ENCODE measurements at places on chromosomes 2 and 18.
A peak's percentile ranks its signal among the peaks of the same experiment; 100 is the strongest.

GRCh38 chr2:118095610-118096009 is 7.3 kb downstream of the INSIG2 start:
- no peak for DNase-seq

GRCh38 chr2:213189001-213189899 is 37.8 kb upstream of the IKZF2 start:
- no peak for DNase-seq

DNA sequence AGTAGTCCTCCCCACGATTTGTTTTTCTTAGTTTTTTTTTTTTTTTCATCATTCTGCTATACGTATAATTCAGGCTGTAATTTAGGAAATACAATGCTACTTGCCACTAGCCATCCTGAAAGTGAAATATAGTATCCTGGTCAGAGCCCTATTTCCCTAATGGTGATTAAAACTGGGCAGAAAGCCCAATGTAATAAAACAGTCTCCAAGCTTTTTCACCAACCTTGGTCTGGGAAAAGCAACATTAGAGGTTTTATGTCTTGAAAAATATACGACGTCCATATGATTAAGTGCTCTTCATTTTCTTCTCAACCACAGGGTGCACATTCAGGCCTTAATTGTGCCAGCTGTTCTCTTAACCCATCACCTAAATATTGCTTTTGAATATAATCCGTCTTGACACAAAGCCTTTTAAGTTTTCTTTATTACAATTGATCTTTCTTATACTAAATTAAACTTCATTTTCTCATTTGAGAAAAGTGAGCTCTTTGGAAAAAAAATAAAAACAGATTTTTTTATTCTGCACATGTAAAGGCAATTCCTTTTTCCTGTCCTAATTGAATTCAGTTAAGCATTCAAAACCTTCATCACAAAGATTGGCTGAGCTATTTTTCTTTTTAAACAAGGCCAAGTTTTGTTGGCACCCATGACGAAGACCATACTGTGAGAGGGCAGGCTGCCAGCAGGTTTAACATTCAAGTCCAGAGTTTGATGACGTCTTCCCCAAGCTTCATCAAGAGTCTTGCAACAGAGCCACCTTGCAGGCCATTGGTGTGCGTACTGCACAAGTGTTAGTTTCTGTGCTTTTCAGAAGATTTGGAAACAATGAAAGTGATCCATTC is 52.7 kb downstream of the MAP2 start:
- DNase-seq: no peak

DNA sequence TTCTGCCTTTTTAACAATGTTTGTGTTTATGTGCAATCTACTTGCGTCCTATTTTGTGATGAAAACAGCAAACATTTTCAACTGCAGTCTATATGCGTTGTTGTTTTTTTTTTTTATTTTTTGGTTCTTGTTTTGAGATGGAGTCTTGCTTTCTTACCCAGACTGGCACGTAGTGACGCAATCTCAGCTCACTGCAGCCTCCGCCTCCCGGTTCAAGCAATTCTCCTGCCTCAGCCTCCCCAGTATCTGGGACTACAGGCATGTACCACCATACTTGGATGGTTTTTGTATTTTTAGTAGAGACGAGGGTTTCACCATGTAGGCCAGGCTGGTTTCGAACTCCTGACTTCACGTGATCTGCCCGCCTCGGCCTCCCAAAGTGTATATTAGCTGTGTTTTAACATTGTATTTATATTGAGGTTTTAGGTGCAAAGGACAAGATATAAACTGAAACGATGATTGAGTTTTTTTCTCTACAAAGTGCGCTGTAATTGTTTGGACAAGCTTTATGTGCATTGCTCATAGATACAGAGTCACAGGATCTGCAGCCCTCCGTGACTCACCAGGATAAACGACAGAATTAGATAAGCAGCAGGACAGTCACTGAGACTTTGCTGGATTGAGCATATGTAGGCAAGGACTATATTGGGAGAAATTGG is 17.4 kb downstream of the CDH7 start:
- DNase-seq: no peak

DNA sequence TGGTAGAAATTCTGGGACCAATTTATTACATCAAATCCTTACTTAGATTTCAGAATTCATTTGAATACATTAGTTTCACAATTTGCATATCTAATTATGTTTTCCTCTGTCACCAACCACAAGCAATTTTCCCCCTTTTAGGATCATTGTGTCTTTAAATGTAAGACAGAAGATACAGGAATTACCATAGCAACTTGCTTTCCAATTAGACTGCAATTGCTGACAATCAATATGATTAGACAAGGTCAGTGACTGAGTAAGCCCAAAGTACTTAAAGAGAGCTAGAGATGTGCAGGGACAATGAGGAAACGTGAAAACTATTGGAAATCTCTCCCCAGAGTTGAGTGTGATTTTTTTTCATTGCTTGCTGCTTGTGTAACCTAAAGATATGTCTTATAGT is 121.4 kb downstream of the FSHR start:
- no peak for DNase-seq

DNA sequence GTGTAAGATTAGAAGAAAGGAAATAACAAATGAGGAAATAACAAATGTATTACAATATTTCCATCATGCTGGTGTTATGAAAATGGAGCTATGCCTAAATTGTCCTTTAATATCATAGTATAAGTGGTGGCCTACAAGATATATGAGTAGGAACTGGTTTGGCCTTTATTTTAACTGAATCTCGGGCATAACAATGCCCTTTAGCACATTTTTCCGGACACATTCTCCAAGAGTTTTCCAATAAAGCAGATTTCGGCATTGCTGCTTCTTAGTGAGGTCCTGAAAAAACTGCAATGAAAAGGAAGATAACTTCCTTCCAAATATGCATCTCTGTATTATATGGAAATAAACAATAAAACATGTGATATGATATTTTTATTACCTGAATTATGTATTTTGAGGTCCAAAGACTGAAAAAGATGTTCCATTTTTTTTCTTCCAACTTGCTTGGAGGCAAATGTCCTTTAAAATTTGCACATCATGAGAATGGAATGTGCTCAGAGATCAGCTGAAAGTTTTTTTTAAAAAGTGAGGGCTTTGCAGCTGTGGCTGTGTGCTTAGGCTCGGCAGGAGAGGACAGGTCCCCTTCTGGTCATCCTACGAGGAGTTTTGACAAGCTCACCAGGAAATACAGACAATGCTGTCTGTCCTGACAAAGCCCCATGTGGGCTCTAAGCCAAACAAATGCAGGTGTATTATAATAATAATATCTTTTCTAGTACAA is 132.3 kb upstream of the RND3 start:
- no peak for DNase-seq

DNA sequence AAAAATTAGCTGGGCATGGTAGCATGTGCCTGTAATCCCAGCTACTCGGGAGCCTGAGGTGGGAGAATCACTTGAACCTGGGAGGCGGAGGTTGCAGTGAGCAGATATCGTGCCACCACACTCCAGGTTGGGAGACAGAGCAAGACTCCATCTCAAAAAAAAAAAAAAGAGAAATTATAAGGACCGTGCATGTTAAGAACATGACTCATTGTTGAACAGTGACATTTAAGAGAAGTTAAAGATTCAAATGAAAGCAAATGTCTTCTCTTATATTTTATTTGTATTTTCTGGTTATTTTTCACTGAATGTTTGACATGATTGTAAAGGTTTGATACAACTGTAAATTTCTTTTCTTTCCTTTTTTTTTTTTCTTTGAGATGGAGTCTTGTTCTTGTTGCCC is 69.6 kb downstream of the APLF start:
- DNase-seq: no peak

- no peak for DNase-seq
These were observed 64.0 kb downstream of the AAK1 start for GRCh38 chr2:69579536-69579935.

GRCh38 chr18:6781796-6782195 is 52.3 kb downstream of the ARHGAP28 start:
- DNase-seq: no peak

DNA sequence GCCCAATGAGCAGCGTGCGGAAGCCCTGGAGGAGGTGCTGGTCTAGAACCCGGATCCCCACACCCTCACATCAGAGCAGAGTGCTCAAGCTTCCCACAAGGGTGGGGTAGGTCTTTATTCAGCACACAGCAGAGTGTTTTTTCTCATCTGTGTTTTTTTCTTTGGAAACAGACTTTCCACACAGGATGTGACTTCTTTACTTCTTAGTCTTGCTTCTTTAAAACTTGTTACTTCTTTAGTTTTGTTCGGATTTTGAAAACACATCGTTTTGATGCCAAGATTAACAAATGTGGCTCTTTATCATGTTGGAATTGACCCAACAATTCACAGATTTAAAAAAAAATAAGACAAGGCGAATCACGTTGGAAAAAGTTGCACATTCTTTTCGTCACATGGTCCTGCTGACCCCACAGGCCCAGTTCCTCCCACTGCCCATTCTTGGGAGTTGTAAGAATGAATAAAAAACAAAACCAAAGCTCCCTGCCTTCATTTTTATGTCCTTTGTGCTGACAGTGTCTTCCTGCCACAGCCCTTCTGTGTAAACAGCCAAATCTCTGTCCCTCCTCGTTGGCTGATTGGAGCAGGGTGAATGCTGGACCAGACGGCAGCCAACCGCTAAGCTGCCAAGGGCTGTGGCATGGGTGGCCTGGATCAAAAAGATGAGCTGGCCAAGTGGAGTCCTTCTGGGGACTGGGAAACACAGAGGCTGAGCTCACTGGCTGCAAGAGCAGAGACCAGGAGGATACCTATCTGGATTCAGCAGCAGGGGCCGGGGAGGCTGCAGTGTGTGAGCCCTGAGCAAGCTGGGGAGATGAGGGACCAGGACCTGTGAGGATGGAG is 81.6 kb downstream of the TWIST2 start:
- no peak for DNase-seq

- peak; percentile 46 for DNase-seq
These were observed 51.4 kb upstream of the MRPL33 start for GRCh38 chr2:27720004-27720551.

GRCh38 chr2:184203661-184204060 is 394.7 kb upstream of the ZNF804A start:
- DNase-seq: no peak

DNA sequence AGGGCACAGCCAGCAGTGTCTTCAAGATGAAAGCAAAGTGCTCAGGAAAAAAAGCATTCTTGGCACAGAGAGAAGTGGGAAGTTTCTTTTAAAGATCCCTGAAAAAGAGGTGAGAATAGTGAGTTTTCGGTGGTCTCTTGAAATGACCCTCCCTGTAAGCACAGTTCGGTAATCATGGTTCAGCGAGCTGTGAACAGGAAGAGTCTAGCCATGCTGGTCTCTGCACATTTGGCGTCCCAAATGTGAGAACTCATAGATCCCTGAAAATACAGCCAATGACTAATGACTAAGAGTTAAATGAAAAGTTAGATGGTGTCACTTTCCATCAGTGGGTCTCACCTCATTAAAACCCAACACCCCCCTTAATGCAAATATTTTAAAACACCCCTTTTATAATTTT is 3.4 kb downstream of the IL1R1 start:
- DNase-seq: no peak

DNA sequence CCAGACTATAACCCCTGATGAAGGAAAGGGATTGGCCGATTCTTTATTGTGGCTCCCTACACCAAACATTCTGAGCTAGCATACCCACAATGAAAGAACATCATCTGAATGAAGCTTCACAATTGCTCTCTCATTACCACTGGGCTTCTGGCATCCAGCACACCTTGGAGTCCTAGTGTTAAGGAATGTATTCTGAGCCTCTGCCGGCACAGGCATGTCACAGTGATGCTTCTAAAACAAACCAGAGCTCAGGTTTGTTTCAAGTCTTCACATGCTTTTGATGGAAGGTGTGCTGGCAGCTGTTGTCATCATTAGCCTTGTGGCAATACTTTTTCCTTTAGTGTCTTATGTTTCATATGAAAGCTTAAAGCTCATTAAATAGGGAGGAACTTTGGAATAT is 76.3 kb upstream of the RBBP8 start:
- no peak for DNase-seq

DNA sequence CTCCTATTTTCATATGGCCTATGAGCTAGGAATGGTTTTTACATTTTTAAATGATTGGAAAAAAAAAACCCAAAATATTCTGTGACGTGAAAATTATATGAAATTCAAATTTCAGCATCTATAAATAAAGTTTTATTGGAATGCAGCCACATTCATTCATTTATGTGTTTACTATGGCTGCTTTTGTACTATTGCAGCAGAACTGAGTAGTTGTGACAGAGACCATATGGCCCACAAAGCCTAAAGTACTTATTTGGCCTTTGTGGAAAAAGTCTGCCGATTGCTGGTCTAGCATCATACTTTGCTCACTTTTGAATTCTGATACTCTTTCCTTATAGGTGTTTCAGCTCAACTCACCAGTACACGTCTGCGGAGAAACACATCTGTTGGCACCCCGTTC is 39.0 kb downstream of the MYO3B start:
- DNase-seq: no peak

GRCh38 chr2:184498936-184499335 is 99.4 kb upstream of the ZNF804A start:
- no peak for DNase-seq

- no peak for DNase-seq
These were observed 541.2 kb upstream of the POU3F3 start for GRCh38 chr2:104312684-104313083.

DNA sequence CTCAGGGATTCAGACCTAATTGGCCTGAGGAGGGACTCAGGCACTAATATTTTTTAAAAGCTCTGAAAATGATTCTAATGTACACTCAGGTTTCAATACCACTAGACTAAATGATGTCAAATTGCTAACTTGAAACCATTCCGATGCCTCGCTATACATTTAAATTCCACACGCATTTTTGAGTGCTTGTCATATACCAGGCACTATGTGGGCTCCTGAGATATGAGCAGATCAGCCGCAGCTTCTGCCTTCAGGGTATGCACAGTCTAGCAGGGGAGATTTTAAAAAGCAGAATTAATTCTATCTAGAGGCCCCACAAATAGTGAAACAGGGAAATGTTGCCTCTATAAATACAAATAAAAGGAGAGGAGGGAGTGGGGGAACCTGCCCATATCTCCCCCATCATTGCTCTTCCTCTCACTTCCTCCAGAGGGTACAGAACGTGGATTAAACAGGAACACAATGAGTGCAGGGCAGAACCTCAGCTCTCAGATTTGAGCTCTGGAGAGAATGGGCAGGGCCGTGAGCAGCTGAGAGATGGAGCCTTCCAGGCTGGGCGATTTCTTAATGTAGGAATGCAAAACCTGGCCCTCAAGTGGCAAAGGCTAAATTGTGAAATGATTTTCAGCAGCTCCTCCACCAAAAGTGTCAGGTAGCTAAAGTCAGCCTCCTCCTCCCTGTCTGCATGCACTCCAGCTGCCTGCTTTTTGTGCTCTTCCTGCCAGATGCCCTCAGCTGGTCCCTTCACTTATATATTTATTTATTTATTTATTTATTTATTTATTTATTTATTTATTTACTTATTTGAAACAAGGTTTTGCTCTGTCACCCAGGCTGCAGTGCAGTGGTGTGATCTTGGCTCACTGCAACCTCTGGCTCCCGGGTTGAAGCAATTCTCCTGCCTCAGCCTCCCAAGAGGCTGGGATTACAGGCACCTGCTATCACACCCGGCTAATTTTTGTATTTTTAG is 24.6 kb upstream of the LBH start:
- DNase-seq: no peak

DNA sequence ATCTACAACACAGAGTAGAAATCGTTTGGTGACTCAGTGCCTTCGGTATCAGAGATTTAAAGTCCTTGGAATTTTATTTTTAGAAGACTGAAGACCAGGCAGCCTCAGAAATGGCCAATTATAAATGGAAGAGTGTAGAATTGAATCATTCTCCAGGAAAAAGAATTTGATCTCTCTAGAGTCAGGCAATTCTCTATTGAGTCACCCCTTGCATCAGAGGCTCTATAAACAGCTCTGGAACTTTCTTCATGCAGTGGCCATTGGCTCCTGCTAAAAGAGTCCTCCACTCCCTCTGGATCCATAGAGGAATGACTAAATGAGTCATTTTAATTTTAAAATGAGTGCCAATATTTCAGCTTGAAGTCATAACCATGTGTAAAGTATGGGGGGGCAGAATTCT is 816.2 kb downstream of the TDRD15 start:
- no peak for DNase-seq
